ENCODE measurements at places on chromosomes 7 and 10. TPM values are rescaled to one million over a fixed set of nuclear protein-coding genes. Genes with fewer than 3 reads are reported as not detected.

SLC26A5 gene
- total RNA-seq, result not detected

PVRIG gene
- 17.1 TPM for total RNA-seq

SLC16A9 gene
- total RNA-seq, result 0.81 TPM

TEX36 gene
- not detected for total RNA-seq

ANKRD7 gene
- not detected for total RNA-seq

AOC1 gene
- not detected for total RNA-seq

DNA sequence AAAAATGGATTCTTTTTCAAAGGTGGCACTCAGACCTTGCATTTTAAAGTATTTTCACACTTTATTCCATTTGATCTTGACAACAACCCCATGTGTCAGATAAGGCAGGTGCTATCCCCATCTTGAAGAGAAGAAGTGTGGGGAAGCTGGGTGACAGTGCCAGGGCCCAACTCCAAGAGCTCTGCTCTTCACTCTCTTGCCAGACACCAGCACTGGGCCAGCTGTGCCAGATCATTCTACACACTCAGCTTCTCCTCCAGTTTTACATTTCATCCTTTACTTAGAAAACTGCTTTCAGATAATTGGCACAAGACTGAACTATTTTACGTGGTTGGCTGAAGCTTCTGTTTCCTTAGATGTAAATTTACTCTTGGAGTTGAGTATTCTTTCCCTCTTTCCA is 64.4 kb downstream of the ENO4 start:
- H3K27me3 ChIP-seq, result no peaks in the 10 kb centered on the region
- H3K36me3 ChIP-seq, result no peaks in the 10 kb centered on the region
- no peak overlapping the region for H3K27ac ChIP-seq
- no peak for DNase-seq
- H3K4me1 ChIP-seq, result no peaks in the 10 kb centered on the region

DNA sequence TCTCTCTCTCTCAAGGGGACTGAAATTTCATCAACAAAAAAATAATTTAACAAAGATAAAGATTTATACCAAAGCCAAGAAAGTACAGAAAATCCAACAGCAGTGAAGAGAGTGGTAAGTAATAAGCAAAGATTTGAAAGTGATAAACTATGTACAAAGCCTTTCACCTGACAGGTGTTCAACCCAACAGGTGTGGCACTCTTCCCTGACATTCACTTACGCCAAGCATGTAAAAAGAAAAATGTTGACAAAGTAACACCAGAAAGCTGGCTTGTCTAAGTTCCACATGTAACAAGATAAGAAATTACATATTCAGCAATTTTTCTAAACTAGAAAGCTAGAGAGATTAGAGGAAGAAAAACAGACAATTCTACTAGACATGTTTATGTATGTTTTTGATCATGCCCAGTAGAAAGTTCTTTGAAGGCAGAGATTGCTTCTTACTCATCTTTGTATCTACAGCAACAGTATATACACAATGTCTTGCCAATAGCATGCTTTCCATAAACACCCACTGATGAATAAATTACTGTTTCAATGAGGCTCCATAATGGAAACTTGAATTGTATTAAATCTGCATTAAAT is 468.5 kb downstream of the PARD3 start:
- DNase-seq, result no peak
- no peaks in the 10 kb centered on the region for H3K27me3 ChIP-seq
- H3K27ac ChIP-seq, result no peak overlapping the region
- H3K4me3 ChIP-seq, result no peak overlapping the region

DNA sequence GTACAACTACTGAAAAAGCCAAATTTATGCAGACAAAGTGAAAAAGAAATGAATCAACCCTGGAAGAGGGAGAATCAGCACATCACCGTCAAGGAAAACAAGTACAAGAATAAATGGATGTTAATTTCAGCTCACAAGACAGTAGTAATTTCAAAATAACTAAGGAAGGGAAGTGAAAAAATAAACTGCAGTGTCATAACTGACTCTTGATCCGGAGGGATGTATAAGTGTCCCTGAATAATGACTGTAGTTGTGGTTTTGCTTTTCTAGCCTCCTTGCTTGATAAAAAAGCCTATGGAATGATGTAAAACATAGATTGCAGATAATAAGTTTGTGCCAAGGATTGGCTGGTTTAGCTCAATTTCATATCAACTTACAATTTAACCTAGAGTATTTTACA is 721.1 kb upstream of the C7orf33 start:
- no peak overlapping the region for H3K4me3 ChIP-seq
- no peak overlapping the region for H3K27ac ChIP-seq
- no peaks in the 10 kb centered on the region for H3K4me1 ChIP-seq

DNA sequence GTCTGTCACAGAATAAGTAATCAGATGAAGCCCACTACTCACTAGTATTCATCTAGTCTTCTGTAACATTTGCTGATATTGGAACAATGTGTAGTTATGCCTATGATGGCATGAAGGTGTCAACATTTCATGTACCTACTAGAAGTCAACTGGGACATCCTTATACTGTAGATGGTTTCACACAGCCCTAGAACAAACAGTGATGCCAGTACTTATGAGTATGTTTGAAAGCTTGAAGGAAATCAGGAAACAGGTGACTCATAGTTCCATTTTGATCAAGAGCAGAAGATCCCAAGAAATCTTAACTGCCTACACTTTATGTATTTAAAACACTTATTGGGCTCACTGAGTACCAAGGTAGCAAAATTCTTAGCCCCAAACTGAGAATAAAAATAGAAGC is 1519.6 kb downstream of the REEP3 start:
- H3K4me3 ChIP-seq, result no peak overlapping the region
- no peak for DNase-seq
- H3K4me1 ChIP-seq, result no peaks in the 10 kb centered on the region
- no peaks in the 10 kb centered on the region for H3K36me3 ChIP-seq
- no peaks in the 10 kb centered on the region for H3K27me3 ChIP-seq
- no peak overlapping the region for H3K27ac ChIP-seq

GRCh38 chr7:138477581-138477980 is 17.5 kb downstream of the TRIM24 start:
- peaks cover 29% of the 10 kb centered on the region for H3K4me1 ChIP-seq
- DNase-seq, result no peak
- H3K36me3 ChIP-seq, result no peaks in the 10 kb centered on the region
- no peak overlapping the region for H3K4me3 ChIP-seq
- H3K27me3 ChIP-seq, result no peaks in the 10 kb centered on the region

GRCh38 chr10:73953665-73954064 is 42.7 kb downstream of the PLAU start:
- peaks cover 30% of the 10 kb centered on the region for H3K4me1 ChIP-seq
- DNase-seq, result no peak
- peak overlapping the region; percentile 10 for H3K27ac ChIP-seq
- no peaks in the 10 kb centered on the region for H3K27me3 ChIP-seq
- no peak overlapping the region for H3K4me3 ChIP-seq

DNA sequence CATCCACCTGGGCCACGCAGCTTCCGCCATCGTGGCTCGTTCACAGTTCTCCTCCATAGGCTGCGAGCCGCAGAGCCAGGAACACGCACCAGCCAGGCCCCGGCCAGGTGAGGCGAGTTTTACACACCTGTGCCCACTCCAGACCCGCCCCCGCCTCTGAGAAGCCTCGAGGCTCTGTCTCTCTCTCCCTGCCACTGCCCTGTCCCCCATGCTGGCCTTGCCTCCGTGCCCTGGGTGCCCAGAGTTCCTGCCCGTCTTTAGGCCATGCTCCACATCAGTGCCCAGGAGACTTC is 142.2 kb downstream of the SLIT1 start:
- no peak overlapping the region for H3K4me3 ChIP-seq
- no peak for DNase-seq
- H3K27ac ChIP-seq, result no peak overlapping the region
- no peaks in the 10 kb centered on the region for H3K4me1 ChIP-seq

DNA sequence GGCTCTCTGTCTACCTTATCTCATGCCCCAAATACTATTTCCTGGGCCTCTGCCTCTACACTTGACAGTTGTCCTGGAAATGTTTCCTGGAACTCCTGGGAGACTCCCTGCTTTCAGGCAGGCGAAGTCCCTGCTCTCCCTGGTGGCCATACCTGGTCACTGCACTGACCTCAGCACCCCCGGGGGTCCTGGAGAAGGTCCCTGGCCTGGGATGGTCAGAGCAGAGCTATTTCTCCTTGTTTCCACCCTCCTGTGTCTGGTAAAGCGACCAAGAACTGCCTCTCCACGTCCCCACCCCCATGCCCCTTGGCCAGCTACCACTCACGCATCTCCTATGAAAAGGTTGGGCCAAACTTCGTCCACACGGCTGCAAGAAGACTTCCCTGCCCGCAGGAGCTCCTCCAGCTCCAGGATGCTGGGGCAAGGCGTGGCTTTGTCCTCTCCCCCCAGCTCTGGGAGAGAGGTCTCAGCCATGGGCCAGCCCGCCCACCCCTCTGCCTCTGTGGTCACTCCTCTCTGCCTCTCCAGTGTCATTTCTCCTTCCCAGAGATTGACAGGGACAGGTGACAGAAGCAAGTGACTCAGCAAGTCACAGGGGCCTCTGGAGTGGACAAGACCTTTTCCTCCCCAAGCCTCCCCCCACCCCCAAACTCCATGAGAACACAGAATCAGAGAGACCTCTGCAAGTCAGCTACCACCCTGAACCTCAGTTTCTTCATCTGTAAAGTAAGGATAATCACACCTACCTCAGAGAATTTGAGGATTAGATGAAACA is 2.6 kb upstream of the SAMD8 start:
- H3K36me3 ChIP-seq, result peaks cover 12% of the 10 kb centered on the region
- H3K4me3 ChIP-seq, result peak overlapping the region; percentile 90
- DNase-seq, result no peak
- no peaks in the 10 kb centered on the region for H3K27me3 ChIP-seq

GRCh38 chr10:100436255-100436654 is 26.6 kb upstream of the WNT8B start:
- no peaks in the 10 kb centered on the region for H3K4me1 ChIP-seq
- no peak overlapping the region for H3K27ac ChIP-seq
- no peak for DNase-seq
- H3K36me3 ChIP-seq, result no peaks in the 10 kb centered on the region
- H3K27me3 ChIP-seq, result peaks cover 12% of the 10 kb centered on the region

DNA sequence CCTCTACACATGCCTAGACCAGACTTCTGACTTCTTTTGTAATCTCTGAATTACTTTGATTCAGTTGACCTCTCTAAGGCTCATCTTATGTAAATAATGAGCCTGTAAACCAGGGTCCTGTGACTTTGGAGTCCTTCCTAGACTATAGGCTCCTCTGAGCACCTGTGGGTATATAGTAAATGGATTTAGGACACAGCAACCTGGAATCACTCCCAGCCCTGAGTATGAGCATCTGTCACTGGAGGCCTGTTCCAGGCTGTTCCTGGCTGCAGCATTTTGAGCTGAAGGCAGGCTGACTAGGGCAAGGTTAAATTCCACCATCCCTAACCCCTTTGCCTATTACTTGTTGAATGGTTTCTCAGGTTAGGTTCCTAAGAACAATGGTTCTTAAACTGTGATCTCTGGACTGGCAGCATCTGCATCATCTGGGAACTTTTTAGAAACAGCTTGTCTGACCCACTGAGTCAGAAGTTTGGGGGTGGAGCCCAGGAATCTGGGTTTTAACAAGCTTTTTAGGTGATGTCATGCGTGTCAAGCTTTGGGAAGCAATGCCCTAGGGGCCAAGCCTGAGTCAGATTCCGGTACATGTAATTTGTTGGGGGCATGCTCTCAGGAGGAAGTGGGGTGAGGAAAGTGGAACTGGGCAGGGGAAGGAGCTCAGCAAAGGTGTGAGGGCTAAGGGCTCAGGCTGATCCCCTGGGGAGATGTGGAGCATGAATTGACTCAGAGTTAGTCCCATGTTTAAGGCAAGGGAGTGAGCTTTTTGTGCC is 28.2 kb downstream of the MINDY4 start:
- H3K4me1 ChIP-seq, result peaks cover 26% of the 10 kb centered on the region
- H3K27ac ChIP-seq, result no peak overlapping the region
- no peaks in the 10 kb centered on the region for H3K36me3 ChIP-seq
- DNase-seq, result no peak
- H3K27me3 ChIP-seq, result no peaks in the 10 kb centered on the region

DNA sequence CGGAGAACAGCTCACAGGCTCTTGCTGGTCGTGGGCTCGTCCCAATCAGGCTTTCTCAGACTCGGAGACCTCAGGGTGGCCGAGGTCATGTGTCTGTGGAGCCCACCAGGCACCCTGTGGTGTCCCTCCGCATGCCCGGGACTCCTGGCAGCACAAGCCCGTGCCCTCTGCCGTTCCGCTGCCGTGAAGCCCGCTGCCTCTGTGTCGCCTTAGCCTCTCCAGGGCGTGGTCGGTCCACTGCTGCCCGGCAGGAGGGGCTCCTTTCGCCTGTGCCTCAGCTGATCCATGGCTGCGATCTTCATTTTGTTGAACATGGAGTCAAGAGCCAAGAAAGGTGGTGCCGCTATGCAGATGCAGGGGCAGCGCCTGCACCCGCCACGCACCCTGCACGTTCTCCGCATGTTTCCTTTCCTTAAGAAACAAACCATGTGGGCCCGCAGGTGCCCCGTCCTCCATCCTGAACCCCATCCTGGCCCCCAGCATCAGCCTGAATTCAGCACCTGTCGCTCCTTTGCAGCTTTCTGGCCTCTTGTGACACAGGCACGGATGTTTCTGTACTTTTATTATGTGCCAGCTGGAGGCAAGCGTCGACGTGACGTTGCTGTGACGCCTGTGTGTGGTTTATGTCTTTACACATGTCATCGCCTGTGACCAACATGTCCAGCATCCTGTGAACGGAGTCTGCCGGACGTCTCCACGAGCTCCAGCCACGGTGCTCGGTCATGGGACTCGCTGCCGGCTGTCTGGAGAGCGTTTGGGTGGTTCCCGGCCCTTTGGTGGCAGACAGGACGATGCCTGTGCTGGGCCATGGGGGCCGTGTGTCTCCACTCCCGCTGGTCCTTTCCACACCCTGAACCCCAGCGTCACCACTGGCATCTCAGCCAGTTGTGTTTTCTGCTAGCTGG is 69.9 kb downstream of the NKX6-2 start:
- H3K36me3 ChIP-seq, result peaks cover 44% of the 10 kb centered on the region
- no peak for DNase-seq
- H3K27ac ChIP-seq, result no peak overlapping the region

GRCh38 chr10:115827231-115828009 is 445.6 kb downstream of the GFRA1 start:
- no peaks in the 10 kb centered on the region for H3K36me3 ChIP-seq
- no peaks in the 10 kb centered on the region for H3K4me1 ChIP-seq
- no peak for DNase-seq
- H3K4me3 ChIP-seq, result no peak overlapping the region
- H3K27ac ChIP-seq, result no peak overlapping the region

DNA sequence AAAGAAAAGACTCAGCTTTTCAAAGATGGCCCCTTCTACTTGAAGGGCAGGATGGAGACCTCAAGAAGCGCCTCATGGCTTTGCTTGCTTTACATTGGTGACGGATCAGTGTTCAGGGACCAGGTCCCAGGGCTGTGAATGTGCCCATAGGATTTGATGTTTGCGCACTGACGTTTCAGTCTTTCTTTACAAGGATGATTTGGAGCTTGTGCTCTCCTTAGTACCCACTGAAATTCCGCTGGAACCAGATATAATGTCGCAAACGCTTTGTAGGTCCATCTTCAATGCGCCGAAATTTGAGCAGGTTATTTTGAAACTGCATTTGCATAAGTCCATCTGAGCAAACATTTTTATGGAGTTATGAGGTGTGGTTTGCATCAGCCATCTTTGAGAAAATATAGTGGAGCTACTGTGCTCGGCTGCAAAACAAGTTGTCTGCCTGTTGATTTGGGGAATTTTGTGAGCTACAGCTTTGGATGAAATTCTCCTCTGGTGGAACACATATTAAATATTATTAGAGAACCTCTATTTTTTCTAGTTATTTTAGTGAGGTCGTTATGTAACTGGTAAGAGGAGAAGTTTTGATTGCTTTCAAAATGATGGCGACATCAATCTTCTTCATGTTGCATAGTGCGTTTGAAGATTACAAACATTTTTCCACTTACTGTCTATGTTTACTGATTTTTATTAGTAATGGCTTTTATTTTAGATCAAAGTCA is 2.4 kb downstream of the RBM20 start:
- no peak overlapping the region for H3K27ac ChIP-seq
- DNase-seq, result no peak

Data from activated B cell treated with CpG ODN at 0.5 μM for 24 hours (primary cell).